ENCODE measurements at places on chromosomes 3 and 15.

GRCh38 chr3:13574798-13575451 lies 26.0 kb downstream of the FBLN2 start:
- no peak for DNase-seq

DNA sequence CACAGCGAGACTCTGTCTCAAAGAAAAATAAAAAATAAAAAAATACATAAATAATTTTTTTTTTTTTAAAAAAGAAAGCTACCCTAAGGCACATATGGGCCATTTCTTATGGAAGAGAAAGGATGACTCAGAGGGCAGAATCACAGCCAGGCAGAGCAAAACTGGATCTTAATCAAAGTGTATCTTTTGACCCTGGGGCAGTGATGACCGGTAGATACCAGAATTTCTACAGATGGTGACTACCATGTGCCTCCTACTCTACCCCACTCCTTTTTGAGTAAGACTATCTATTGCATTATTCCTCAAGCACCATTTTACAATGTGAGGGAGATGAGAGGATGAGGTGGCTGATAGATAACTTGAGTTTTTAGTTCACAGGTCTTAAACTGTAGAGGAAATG lies 26.0 kb downstream of the TARS3 start:
- no peak for DNase-seq

GRCh38 chr3:8110966-8111798 lies 390.4 kb upstream of the LMCD1 start:
- DNase-seq, result peak; percentile 37

GRCh38 chr3:65342084-65342683 lies 654.4 kb upstream of the ADAMTS9 start:
- DNase-seq, result no peak

GRCh38 chr3:192957441-192958021 lies 39.9 kb upstream of the MB21D2 start:
- no peak for DNase-seq

- no peak for DNase-seq
Measured at GRCh38 chr3:179560791-179561190, 1.9 kb upstream of the ACTL6A start.

- DNase-seq, result no peak
Measured at GRCh38 chr3:72353236-72354128, 494.8 kb downstream of the SHQ1 start.

- no peak for DNase-seq
Measured at GRCh38 chr15:39404767-39405181, 176.1 kb upstream of the THBS1 start.

DNA sequence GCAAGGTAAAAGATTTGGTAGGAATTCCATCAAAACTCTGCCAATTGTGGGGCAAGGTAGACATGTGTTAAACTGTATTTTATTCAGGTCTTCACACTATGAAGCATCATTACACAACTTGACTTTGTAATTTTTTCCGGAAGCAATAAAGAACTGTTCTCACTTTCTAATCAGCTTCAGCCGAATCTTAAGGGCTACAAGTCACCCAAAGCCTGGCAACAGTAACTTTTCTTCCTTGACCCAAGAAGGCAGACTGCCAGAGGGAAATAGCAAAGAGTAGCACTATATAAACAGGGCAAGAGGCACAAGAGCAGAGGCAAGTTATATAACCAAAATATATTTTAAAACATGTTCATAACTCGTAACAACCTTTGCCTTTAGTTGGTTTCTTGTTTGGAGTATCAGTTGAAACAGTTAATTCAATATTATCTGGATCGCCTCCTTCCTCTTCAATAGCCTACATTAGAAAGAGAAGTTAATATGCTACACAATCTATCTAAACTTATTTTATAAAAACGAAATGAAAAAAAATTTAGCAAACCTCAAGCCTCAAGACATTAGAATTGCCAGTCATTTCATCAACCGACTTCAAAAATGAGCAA lies 1.4 kb downstream of the SLTM start:
- DNase-seq, result no peak

DNA sequence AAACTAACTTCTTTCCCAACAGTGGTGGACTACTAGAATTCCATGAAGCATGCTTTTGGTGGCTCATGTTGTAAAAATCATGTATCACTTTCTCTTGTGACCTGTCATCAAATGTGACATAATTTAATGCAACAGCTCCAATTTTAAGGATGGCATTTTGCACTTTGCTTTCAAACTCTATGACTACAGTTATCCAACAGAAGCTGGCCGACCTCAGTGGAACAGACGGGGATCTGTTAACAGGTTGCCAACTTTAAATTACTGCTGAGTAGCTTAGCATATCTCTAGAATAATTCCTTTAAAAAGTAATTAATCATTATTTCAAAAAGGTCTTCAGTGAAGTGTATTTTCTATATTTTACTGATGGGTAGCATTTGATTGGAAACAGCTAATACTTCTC lies 907.4 kb downstream of the FHIT start:
- no peak for DNase-seq

- DNase-seq, result no peak
Measured at GRCh38 chr3:146157325-146158060, 3.5 kb downstream of the PLOD2 start.

DNA sequence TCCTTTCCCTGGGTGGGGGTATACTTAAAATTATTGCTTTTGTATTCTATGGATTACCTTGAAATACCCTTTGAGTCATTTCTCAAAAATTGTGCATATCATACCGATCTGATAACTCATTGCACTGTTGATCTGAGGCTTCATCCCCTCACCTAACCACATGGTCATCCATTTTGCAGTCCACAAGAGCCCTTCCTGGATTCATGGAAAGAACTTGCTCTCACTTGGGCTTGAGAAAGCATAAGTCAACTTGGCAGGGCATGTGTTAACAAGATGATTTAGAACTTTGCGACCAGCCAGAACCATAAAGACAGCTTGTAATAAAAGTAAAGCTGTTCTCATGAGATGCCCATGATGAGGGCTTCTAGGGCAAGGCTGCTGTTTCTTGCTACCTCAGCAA lies 22.2 kb downstream of the MME start:
- DNase-seq, result no peak

GRCh38 chr3:197468167-197468566 lies 87.6 kb downstream of the BDH1 start:
- no peak for DNase-seq

- DNase-seq, result no peak
Measured at GRCh38 chr3:119918992-119919933, 137.4 kb downstream of the NR1I2 start.
